Peyer's patch (tissue), 4 donors: ENCODE measurements at places on chromosomes 6 and 20. TPM values are rescaled to one million over a fixed set of nuclear protein-coding genes. Genes with fewer than 3 reads are reported as not detected.

- H3K27ac ChIP-seq: no peak overlapping the region
- no peaks in the 10 kb centered on the region for H3K27me3 ChIP-seq
- DNase-seq: no peak
- H3K4me1 ChIP-seq: no peaks in the 10 kb centered on the region
- no peaks in the 10 kb centered on the region for H3K36me3 ChIP-seq
These were observed 595.7 kb downstream of the PTPRT start for GRCh38 chr20:42594011-42594410.

RIOK1 gene
- 11.9 TPM for total RNA-seq

ABHD12 gene
- 46.2 TPM for total RNA-seq

- H3K4me3 ChIP-seq: no peak overlapping the region
- no peaks in the 10 kb centered on the region for H3K4me1 ChIP-seq
- DNase-seq: no peak
- no peaks in the 10 kb centered on the region for H3K36me3 ChIP-seq
These were observed 107.5 kb downstream of the FAXC start for GRCh38 chr6:99241905-99242534.

MACROD2 gene
- 7.3 TPM for total RNA-seq

SRSF12 gene
- total RNA-seq: not detected

DNA sequence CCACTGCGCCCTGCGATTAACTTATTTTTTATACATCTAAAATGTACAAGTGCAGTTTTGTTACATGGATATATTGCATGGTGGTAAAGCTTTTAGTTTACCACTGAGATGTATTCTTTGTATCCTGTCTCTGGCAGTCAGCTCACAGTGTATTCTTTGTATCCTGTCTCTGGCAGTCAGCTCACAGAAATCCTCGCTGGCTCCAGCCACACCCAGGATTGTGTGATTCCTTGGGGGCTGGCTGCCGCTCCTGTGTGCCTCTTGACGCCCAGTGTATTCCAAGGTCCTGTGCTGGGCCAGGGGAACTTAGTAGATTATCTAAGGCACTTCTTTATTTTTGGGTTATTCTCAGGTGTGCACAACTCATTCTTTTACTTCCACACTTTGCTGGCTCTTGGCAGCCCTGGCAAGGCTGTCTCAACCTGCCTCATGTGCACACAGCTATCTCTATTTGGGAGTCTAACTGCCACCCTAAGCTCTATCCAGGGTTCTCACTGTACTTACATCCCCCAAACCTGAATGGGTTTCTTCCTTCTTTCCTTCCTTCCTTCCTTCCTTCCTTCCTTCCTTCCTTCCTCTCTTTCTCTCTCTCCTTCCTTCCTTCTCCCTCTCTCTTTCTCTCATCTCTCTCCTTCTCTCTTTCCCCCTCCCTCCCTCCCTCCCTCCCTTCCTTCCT is 12.4 kb upstream of the RNF24 start:
- no peaks in the 10 kb centered on the region for H3K36me3 ChIP-seq
- H3K27ac ChIP-seq: no peak overlapping the region
- no peaks in the 10 kb centered on the region for H3K4me1 ChIP-seq
- no peak overlapping the region for H3K4me3 ChIP-seq
- no peak for DNase-seq

TMEM151B gene
- total RNA-seq: 0.27 TPM

CYB5R4 gene
- 5.3 TPM for total RNA-seq

PKIB gene
- 48.6 TPM for total RNA-seq

KCNK17 gene
- 1.7 TPM for total RNA-seq

DNA sequence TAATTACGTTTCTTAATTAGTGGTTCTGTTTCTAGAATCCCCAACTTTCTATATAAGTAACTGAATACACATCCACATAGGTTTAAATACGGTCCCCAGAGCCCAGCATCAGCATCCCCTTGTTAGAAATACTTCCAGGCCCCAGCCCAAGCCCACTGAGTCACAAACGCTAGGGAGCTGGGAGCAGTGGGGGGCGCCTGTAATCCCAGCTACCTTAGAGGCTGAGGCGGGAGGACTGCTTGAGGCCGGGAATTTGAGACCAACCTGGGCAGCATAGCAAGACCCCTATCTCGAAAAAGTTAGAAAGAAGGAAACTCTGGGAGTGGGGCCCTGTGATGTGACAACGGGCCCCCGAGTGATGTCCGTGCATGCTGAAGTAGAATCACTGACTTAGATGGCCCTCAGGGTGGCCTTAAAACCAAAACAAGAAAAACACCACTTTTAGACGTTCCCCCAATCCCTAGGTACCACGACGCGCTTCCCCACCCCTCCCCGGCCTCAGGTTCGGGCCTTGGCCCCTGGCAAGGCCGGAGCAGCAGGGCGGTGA is 1.3 kb upstream of the PPP1R3G start:
- no peaks in the 10 kb centered on the region for H3K27me3 ChIP-seq
- H3K4me1 ChIP-seq: peaks cover 16% of the 10 kb centered on the region
- no peak for DNase-seq

DNA sequence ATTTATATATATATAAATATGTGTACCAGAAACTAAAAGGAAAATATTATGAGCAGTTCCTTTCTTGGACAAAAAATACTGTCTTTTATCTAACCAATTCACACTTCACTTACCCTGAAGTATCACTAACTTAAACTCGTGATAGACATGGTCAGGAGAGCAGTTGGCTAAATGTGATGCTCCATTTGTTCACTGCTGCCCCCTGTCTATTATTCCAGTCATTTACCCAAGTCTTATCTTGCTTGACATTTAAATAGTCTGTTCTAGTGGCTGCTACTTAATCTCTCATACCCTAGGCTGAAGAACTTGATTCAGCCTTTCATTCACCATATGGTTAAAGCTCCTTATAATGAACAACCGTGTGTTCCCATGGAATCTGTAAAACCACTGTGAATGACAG is 789.6 kb upstream of the EYS start:
- H3K4me1 ChIP-seq: no peaks in the 10 kb centered on the region
- H3K36me3 ChIP-seq: no peaks in the 10 kb centered on the region
- DNase-seq: no peak
- no peaks in the 10 kb centered on the region for H3K27me3 ChIP-seq
- no peak overlapping the region for H3K27ac ChIP-seq
- H3K4me3 ChIP-seq: no peak overlapping the region

GRCh38 chr6:3966426-3966825 is 112.5 kb downstream of the FAM217A start:
- no peaks in the 10 kb centered on the region for H3K4me1 ChIP-seq
- no peak for DNase-seq
- no peak overlapping the region for H3K4me3 ChIP-seq

GRCh38 chr6:139868576-139868975 is 494.1 kb upstream of the CITED2 start:
- H3K36me3 ChIP-seq: no peaks in the 10 kb centered on the region
- no peak overlapping the region for H3K27ac ChIP-seq
- H3K4me1 ChIP-seq: peaks cover 6% of the 10 kb centered on the region
- DNase-seq: no peak
- H3K27me3 ChIP-seq: no peaks in the 10 kb centered on the region

GRCh38 chr20:1509237-1509636 is 18.0 kb upstream of the SIRPB2 start:
- no peaks in the 10 kb centered on the region for H3K27me3 ChIP-seq
- no peak overlapping the region for H3K27ac ChIP-seq
- peak; percentile 53 for DNase-seq
- H3K4me1 ChIP-seq: no peaks in the 10 kb centered on the region
- H3K4me3 ChIP-seq: no peak overlapping the region
